Tongue (tissue), 3 donors: ENCODE measurements at places on chromosomes 3 and 15. TPM values are rescaled to one million over a fixed set of nuclear protein-coding genes. Genes with fewer than 3 reads are reported as not detected.

TIGIT gene
- not detected for total RNA-seq

NANOGP8 gene
- not detected for total RNA-seq

MED12L gene
- 8.5 TPM for total RNA-seq

GOLGA8Q gene
- total RNA-seq, result 1.2 TPM

OR5K2 gene
- not detected for total RNA-seq
